Motor neuron (in vitro differentiated cells): ENCODE measurements at places on chromosomes 2 and 18. TPM values are rescaled to one million over a fixed set of nuclear protein-coding genes. Genes with fewer than 3 reads are reported as not detected.

The UPP2 gene
- 0.47 and 0.58 TPM in 2 replicates for total RNA-seq

DNA sequence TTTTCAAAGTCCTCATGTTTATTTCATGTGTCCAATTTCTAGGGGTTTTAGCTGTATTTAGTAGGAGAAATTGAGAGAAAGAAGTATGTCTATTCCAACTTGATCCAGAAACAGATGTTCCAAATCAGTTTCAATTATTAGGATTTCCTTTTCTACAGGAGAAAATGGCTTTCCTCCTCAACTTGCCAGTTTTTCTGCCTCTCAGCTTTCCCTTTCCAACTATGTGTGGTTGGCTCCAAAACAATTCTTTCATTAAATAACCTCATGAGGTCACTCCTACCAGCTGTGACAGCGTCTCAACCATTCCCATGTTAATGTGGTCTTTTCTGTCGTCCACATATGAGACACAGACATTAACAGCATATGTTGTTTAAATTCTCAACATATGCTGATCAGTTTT, 13.1 kb downstream of the XIRP2 start:
- ATAC-seq = no peak

The RESP18 gene
- total RNA-seq = not detected in 2 replicates

The GYPC gene
- 79.4 and 80.8 TPM in 2 replicates for total RNA-seq

DNA sequence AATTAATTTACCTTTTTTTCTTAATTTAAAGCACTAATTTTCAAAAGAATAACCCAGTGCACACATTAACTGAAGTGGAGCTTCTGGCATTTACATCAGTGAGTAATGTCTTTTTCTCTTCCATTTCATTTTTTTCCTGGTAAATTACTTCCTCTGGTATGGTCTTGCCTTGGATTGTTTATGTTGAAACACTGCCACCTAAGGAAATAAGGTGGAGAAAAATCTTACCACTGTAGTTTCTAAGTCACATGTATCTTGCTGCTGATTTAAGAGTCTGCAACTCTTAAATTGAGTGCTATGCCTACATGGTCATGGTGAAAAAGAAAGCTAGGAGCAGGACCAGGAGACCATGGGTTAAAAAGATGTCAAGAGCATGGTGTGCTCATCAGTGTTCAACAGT, 51.0 kb downstream of the TTC27 start:
- ATAC-seq = no peak

The LYG1 gene
- total RNA-seq = 1.1 and 2.0 TPM in 2 replicates

The ADAM23 gene
- total RNA-seq = 15.0 and 18.1 TPM in 2 replicates

GRCh38 chr2:2839393-2839781, 508.3 kb upstream of the MYT1L start:
- ATAC-seq = no peak

The EMILIN1 gene
- total RNA-seq = 1.8 and 1.9 TPM in 2 replicates

DNA sequence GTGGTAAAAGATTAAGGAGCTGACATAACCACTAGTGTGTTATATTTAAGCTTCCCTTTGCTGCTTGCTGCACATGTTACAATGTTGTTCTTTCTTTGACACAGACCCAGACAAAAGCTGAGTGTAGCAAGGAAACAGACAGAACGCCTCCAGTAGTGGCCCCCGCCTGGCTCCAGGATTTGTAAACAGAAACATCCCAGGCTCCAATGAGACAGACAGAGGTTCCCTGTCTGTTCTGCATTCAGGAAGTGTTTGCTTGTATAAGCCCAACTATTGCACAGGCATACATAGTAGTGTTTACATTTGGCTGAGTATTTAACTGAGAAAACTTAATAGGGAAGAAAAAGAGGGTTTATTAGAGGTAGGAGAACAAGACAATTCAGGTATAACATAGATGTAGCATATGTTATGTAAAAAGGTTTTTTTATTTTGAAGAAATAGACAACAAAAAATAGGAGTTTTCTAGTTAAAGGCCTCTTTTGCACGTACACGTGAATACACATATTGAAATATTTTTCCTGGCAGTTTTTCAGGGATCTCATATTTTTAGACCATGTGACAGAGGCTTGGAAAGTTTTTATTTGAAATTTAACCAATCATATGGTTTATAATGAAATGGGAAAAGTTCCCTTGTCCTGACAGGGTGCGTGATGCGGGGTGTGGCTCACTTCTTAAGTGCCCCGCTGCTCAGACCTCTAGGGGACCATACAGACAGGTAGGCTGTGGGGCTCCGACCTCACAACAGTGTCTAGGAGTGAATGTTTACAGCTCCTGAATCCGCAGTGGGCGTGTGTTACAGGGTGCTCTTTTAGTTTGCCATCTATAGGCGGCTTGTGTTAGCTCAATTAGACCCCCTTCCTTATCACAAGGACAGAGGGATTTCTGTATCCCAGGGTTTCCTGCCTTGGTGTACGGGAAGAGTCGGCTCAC, 118.4 kb downstream of the BMPR2 start:
- peak; percentile 52 for ATAC-seq

GRCh38 chr2:49129034-49129433, 25.3 kb downstream of the FSHR start:
- ATAC-seq = peak; percentile 80

DNA sequence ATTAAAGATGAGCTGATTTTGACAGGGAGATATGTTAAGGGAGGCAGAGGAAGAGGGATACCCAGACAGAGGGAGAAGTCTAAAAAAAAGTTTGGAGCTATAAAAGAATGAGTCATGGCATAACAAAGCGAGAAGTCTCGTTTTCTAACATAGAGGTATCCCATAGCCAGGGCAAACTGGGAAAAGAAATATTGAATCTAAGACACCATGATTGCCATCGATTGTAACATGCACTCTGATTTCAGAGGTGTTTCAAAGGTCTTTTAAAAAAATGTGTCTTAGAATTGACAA, 110.7 kb downstream of the MDH1 start:
- ATAC-seq = no peak
